Right ventricle myocardium inferior (tissue), 1 donor: ENCODE measurements at places on chromosomes 4 and X.

DNA sequence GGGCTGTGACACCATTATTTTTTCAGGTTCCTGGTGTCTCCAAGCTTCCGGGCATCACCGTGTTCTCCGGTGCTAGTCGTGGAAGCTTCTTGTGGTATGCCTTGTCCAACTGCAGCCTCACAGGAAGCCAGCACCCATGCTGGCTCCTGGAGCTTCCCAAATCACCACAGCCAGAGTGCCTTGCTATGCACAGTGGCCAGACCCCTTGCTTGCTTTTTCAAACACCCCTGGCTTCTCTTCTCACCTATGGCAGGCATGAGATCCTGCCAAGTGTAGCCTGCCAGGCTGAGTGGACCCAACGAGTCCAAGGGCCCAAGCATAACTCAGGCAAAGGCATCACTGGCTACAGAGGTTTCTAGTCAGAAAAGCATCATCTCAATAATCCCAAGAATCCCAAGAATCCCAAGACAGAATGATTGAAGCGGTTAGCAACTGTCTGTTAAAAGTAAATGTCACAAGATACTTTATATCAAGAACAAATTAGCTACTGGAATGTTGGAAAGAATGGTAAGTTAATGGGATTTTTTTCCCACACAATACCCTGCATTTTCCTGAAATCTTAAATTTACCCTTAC lies 1522.9 kb downstream of the PCDH18 start:
- peak; percentile 4 for DNase-seq

- no peak for DNase-seq
These were observed 40.5 kb upstream of the INPP4B start for GRCh38 chr4:142886566-142886965.

DNA sequence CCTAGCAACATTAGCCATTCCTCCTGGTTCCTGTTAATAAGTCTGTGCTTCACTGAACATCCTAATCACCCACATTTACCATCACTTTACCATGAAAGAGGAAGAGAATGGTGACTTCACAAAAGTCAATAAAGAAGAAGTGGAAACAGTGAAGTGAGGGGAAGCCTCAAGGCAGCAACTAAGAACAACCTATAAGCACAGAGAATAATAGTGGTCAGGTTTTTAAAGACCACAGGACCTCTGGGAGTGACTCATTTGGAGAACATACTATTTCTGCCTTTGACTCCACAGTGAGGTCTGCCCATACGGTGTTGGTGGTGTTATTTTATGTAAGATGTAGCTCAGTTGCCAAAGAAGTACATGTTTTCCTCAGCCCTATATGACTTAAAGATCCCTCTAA lies 86.0 kb upstream of the TET2 start:
- DNase-seq: no peak

GRCh38 chr4:9970399-9971011 lies 50.8 kb downstream of the SLC2A9 start:
- no peak for DNase-seq

GRCh38 chr4:143234153-143234552 lies 49.4 kb downstream of the USP38 start:
- DNase-seq: no peak

- no peak for DNase-seq
These were observed 214.0 kb upstream of the NHS start for GRCh38 chrX:17160975-17161374.

GRCh38 chrX:17674601-17675000 lies 62.7 kb upstream of the SCML1 start:
- DNase-seq: no peak

GRCh38 chr4:11765849-11766453 lies 337.3 kb upstream of the HS3ST1 start:
- no peak for DNase-seq

DNA sequence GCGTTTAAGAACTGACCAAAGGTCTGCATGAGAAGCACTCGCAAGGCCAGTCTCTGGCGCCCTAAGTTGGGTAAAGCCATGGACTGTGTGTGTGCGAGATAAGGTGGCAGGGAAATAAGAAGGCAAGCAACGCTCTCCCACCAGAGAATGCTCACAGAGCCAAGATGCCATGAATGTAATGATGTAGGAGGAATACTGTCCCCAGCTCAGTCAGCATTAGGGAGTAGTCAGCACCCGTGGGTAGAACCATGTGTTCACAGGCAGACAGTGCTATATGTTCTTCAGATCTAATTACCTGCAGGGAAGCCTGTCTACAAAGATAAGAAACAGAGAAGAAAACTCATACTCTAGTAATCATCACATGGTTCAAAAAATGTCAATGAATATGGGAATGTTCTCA lies 68.8 kb downstream of the SEC24D start:
- no peak for DNase-seq

DNA sequence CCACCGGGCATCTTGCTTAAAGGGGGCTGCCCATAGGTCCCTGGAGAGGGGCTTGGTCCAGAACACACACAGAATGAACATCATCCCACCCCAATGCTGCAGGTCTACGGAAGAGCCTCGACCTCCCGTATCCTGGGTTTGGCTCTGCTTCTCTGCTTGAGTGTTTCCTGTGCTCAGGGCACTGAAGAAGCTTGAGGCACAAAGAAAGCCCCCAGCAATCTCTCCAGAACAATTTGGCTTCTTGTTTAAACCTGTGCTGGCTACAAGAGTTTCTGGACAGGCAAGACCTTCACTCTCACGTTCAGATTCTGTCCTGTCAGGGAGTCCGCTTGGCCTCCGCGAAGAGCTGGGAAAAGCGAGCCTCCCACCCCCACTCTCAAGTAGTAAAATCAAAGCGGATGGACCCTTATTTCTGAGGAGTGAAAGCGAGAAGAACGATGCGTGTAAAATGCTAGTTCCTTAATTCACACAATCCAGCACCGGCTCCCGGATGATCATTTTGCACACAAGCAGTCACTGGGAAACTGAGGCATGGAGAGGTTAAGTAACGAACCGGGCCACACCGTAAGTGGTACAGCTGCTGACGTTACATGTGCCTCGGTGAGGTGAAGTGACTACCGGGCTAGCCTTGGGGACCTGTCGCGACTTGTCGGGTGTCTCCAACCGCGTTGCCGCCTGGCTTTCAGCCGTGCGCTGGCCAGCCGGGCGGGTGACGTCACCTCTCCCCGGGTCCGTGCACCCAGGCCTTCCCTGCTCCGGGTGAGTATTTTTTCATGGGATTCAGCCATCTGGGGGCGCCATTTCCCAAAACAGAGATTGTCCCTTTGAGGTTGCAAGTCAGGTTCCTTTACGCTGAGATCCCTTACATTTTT lies 3.1 kb upstream of the SFRP2 start:
- peak; percentile 63 for DNase-seq

DNA sequence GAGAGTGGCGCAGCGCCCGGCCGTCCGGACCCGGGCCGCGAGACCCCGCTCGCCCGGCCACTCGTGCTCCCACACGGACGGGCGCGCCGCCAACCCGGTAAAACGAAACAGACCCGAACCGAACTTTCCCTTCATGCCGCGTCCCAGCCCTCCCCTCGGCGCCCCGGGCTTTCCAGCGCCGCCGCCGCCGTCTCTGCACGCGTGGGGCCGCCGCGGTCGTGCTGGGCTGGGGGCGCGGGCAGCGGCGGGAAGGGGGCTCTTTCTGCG lies 222 bp downstream of the SMAD1 start:
- DNase-seq: no peak

GRCh38 chrX:66163447-66163846 lies 600 bp upstream of the HEPH start:
- DNase-seq: no peak

DNA sequence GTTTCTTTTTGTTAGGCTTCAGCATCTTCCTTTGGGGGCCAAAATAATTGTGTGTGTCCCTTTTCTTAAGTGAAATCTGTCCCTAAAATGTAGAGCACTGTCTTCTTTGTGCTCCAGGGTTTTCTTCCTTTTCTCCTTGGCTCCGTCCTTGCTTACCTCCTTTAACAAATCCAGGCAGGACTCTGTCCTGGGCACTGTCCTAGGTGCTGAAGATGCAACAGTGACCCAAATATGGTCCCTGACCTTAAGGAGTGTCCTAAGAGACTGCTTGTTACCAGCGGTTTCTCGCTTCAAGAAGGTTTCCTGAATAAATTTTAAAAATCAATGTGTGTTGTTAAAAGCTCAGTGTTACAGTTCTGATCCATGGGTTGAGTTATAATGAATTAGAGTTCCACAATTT lies 471.8 kb downstream of the KCNIP4 start:
- DNase-seq: no peak

GRCh38 chrX:109822861-109823260 lies 89.8 kb upstream of the ACSL4 start:
- DNase-seq: no peak

GRCh38 chrX:77788050-77788449 lies 2.0 kb upstream of the ATRX start:
- no peak for DNase-seq

GRCh38 chr4:56972389-56972788 lies 5.0 kb downstream of the NOA1 start:
- no peak for DNase-seq

- DNase-seq: no peak
These were observed 38.5 kb upstream of the TAPT1 start for GRCh38 chr4:16264798-16265197.

GRCh38 chrX:53324803-53325202 lies 43.4 kb upstream of the IQSEC2 start:
- no peak for DNase-seq

- DNase-seq: no peak
These were observed 466.1 kb downstream of the ADGRL3 start for GRCh38 chr4:61666244-61666643.

DNA sequence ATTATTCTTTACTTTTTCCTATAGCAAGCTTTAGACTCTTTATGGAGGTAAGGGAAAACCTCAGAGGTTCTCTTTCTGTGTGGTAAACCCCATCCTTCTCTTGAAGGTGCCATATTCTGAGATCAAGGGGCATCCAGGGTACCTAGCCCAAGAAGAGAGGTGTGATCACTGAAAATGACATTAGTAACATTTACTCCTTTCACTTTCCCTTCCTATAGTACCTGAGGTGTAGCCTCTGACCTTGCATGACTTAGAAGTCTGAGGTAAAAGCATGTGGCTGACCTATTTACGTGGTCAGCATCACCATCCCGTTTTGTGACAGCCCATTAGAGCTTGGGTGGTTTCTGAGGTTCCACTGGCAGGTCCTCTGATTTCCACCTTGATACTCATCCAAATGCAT lies 25.7 kb downstream of the SGMS2 start:
- DNase-seq: no peak

DNA sequence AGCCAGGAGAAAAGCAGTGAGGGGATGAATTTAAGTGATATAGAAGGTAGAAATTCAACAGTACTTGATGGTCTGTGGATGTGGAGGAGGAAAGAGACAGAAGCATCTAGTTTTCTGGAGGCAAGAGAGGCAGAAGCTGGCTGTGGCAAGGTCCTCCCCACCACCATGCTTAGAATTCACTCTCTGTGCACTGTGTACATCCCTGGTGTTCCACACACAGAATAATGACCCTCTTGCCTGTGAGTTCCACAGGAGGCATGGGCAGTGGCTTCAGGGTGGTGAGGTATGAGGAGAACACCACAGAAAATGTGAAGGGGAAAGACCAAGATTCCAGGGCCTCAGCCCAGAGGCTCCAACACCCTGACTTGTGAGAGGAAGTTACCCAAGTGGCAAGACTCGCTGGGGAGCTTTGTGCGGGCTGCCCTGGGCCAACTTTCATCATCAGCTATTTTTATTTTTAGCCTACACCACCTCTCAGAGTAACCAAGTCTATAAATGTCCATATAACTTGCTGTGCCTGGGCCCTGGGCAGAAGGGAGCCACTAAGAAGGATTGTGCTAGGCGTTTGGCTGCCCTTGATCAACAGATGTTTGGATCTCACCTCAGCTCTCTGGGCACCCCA lies 7.8 kb upstream of the INTS6L start:
- DNase-seq: no peak

DNA sequence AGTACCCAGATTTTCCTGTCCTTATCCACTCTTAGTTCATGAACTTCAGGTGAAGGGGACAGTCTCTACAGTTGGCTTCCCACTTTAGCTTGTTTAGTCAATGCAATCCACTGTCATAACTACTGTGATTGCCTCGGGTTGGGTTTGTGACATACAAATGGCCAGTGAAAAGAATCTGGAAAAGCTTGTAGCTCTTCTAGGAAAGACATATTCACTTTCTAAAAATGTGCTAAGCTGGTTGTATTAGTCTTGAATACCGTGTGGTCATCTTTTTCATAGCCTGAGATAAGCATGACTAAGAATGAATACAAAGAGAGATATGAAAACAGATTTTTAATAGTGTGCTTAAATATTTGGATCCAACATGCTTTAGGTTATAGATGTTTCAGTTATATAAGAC lies 1443.5 kb upstream of the IGFBP7 start:
- no peak for DNase-seq

GRCh38 chr4:109383823-109384222 lies 49.8 kb upstream of the SEC24B start:
- no peak for DNase-seq

DNA sequence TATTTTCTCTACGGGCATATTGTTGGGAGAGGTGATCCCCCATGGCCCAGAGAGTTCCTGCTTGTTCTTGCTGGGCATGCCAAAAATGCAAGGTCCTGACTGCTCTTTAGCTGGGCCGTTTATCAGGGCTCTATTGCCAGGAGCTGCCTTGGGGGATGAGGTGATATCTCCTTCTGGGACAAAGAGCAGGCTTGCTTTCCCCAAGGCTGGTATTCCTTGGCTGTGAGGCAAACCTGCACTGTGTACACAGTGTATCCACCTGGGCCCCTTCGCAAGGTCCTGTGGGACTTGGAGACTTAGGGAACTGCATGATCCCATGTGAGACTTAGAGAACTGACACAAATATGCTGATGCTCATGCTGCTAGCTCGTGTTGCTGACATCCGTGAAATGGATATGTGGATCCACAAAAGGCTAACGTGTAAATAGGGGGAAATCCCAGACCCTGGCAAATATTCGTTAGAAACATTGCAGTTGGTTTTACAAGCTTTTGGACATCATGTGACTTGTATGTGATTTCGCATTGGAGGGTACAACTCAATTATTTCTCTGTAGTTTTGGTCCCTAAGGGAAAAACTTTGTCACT lies 24.4 kb upstream of the ZFX start:
- DNase-seq: no peak

DNA sequence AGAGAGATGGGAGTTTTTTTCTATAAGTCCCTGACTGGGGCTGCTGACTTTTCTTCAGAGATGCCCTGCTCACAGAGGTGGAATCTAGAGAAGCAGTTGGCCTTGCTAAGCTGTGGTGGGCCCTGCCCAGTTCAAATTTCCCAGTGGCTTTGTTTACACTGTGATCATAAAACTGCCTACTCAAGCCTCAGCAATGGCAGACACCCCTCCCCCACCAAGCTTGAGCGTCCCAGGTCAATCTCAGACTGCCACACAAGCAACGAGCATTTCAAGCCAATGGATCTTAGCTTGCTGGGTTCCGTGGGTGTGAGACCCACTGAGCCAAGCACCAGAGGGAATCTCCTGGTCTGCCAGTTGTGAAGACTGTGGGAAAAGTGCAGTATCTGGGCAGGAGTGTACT lies 199.8 kb upstream of the WDFY3 start:
- DNase-seq: no peak
